CD4-positive, alpha-beta T cell treated with Interleukin-17A for 4 hours (primary cell): ENCODE measurements at places on chromosomes 16 and 17.

GRCh38 chr17:78242024-78242742 is 10.8 kb downstream of the TMEM235 start:
- DNase-seq, result no peak

GRCh38 chr17:17682737-17683680 is 1.8 kb downstream of the RAI1 start:
- DNase-seq, result peak; percentile 73

- peak; percentile 77 for DNase-seq
Observed at GRCh38 chr17:74742153-74742515, 5.1 kb downstream of the RAB37 start.

DNA sequence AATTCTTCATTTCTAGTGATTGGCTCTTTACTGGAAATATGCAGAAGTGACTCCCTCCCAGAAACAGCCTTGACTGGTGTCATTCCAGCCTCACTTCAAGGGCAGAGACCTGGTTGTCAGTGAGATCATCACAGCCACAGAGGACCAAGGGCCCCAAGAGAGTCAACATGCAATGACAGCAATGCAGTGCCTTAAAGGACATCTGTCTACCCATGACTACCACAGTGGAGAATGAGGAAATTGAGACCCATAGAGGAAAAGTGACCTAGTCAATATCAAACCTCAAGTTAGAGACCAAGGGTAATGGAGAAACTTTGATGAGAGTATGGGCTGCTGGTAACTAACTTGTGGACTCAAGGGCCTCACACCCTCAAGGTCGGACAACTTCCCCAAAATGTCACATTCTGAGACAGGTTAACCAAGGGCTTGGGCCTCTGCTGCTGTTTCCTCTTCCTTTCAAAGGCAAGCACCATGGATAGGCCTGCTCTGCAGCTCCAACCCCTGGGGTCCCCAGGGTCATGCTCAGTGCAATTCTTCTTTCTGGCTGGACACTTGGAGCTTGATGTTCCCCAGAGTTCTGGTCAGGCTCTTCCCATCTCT is 11.3 kb downstream of the NOG start:
- no peak for DNase-seq

GRCh38 chr17:8289103-8289397 is 580 bp downstream of the RANGRF start:
- no peak for DNase-seq

DNA sequence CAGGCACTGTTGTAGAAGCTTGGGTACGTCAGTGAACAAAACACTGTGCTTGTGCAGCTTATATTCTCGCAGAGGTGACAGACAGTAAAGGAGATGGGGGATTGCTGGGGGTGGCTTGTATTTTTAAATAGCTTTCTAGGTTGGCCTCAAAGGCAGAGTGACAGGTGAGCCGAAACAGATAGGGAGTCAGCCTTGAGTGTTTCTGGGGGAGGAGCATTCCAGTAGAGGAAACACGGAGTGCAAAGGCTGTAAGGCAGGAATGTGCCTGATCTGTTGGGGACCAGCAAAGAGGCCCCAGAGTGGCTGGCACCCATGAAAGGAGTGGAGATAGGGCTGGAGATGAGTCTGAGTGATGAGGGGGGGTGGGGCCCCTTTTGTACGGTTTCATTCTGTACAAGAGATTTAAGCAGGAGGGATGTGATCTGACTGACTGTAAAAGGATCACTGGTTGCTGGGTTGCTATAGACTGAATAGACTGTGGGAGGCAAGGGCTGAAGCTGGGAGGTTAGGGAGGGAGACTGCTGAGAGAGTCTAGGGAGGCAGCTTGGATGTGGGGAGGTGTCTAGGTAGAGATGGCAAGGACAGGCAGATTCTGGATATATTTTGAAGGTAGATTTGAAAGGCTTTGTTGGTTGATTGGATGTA is 15.2 kb downstream of the NUP93 start:
- no peak for DNase-seq

DNA sequence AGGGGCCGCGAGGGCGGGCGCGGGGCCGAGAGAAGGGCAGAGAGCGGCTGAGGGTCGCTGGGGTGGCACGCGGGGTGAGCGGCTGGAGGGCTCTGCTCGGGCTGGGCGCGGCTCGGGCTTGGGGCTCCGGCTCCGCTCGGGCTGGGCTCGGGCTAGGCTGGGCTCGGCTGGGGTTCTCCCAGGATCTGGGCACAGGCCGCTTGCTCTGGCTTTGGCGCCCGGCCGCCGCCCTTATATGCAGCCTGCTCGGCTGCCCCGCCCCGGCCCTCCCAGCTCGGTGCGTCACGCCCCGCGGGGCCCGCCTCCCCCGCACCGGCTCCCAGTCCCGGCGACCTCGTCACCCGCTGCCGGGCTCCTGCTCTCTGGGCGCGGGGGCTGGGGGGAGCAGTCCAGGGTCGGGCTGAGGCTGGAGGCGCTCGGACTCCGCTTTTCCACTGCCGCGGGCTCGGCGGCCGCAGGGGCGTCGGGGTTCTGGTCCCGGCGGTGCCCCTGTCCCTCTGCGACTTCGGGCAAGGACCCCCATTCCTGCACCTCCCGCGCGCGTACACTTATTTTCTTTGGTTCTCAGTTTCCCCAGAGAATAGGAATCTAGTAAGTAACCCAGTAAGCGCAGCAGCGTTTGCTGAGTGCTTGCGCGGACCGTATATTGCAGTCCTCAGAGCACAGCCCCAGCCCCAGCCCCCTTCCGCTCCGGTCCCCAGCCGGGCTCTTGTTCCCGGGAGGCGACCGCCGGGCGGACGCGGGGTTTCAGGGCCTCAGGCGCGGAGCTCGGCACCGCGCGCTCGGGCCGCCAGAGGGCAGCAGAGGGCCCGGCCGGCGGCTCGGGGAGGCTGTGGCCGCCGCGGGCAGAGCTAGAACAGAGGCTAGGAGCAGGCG is at the start of gene RASD1:
Gene RASD1, minus strand, starts transcription at position 207 of the 876 bp plus-strand sequence. CDS start 214 bp downstream, outside the sequence.
- DNase-seq, result peak; percentile 84

DNA sequence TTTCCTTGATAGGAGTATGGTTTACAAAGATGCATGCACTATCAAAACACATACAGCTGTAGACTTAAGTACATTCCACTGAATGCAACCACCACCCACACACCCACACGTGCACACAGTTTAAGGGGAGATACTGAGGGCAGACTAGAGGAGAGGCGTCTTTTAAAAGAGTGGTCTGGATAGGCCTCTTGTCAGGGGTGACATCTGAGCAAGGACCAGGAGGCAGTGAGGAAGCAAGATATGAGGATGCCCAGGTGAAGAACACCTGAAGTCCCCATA is 12.6 kb downstream of the MPHOSPH6 start:
- DNase-seq, result no peak

DNA sequence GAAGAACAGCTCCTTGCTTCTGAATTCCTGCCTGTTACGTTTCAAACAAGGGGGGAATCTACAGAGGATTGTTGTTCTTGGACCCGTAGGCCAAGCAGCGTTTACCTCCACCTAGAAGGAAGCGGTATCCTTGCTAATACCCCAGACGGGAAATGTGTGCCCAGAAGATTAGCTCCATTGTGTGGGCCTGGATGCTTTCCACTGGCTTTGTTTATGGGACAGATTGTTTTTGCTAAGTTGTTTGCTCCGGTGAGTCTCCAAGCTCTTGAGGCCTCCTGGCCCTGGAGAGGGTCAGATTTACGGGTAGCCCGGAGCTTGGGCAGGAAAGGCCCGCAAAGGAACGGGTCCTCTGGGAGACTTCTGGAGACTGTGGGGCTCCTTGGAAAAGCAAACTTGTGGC is 28.4 kb upstream of the MRTFB start:
- DNase-seq, result no peak

DNA sequence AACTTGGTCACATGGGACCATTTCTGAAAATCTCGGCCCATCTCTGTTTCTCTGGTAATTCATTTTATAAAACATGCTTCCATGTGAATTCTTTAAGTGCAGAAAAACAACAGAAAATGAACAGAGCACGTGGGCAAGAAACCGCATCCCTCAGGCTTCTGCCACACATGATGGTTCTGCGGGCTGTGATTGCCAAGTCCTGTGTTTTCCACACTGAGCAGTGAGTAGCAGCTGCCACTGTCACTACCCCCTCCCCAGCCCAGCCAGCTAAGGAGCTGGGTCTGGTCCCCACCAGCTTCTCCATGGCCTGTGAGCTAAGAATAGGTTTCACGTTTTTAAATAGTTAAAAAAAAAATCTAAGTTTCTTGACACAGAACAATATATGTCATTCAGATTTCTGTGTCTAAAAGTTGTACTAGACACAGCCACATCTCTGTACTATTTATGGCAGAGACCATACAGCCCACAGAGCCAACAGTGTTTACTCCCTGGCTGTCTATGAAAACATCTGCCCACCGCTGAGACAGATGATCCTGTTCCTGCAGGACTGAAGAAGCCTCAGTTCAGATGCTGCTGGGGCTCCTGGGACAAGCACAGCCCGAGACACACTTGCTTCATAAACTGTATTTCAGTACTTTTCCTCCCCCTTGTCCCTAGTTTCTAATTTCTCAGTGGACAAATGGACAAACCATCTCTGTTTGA is 41.5 kb downstream of the USP22 start:
- DNase-seq, result no peak

GRCh38 chr17:74768763-74769114 is 7.4 kb downstream of the NAT9 start:
- no peak for DNase-seq

DNA sequence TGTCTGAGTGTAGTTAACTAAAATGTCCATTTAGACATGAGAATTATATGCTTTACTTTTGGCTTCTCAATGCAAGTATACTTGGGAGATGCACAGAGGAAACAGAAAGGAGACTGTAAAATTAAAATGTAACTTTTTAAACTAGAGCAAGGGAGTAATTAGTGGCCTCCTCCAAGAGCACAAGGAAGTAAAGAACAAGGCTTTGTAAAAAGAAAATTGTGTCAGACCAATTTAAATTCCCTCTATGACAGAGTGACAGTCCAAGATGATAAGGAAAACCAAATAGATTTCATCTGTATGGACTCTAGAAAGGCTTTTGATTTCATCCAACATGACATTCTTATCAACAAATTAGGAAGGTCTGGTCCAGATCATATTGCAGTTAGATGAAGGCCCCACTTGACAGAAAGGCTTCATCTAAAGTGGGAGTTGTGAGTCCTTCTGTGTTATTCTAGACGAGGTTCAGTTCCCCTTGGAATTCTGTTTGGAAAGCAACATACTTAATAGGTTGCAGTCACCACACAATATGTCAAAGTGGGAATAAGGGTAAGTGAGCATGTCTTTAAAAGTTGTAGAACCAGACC is 6.5 kb upstream of the CAPNS2 start:
- no peak for DNase-seq

DNA sequence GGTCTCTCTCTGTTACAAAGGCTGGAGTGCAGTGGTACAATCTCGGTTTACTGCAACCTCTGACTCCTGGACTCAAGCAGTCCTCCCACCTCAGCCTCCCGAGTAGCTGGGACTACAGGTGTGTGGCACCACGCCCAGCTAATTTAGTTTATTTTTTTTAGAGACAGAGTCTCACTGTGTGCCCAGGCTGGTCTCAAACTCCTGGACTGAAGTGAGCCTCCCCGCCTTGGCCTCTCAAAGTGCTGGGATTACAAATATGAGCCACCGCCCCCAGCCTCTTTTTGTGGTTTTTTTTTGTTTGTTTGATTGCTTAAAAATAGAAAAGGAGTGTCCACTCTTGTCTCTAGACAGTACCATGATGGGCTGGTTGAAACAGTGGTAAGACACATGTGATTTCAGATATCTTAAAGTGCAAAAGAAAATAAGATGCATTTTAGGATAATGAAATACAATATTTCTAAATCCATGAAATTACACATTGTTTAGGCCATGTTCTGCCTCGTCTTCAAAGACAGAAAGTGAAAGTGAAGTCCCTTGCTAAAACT is 27.4 kb downstream of the KIAA0513 start:
- DNase-seq, result no peak

DNA sequence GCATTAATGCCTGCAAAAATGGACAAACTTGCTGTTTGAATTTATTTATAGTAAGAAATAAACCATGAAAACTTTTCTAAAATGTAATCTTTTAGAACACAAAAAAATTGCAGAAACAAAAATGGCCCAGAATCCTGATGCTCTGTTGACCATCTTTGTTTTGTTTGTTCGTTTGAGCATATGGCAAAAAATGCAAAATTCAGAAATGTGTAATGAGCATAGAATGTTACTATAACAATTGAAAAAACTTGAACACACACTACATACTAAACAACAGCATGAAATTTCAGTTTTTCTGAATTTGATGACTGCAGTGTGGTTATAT is 1.1 kb upstream of the KPNA2 start:
- DNase-seq, result no peak

- no peak for DNase-seq
Observed at GRCh38 chr17:49832840-49833599, 14.8 kb downstream of the TAC4 start.

DNA sequence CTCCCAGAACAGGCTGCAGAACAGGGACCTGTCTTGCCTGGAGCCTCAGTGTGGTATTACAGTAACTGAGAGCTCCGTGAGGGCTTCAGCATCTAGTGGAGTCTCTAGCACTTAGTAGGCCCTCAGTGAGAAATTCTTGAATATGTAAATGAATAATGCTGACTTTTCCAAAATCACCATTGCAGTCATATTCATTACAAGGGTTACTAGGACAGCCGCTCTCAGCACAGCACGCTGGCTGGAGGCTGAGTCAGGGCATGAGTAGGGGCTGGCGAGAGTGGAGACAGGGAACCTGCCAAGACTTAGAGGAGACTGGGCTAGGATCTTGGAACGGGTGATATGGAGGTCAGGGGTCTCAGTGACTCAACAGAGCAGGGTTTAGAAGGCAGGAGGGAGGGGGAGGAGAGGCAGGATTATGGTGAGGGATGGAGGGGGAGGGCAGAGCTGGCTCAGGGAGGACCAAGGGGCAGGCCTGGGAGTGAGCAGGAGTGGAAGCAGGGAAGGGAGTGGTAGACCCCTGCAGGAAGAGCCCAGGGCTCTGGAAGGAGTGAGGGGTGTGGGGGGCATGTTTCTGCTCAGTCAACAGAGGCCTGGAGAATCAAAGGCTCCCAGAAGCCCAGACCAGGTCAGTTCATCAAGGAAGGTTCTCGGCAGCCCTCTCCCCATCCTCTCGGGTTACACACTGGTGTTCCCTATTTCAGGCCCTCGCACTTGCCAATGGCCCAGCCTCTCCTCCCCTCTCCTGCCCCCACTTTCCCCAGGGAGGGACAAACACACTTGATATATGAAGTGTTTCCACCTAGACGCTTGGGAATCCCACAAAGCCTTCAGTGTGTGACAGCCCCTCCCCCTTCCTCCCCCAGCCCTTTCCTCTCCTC is 42.3 kb downstream of the FZD2 start:
- DNase-seq, result no peak
